ENCODE measurements at places on chromosomes 7 and 10.

DNA sequence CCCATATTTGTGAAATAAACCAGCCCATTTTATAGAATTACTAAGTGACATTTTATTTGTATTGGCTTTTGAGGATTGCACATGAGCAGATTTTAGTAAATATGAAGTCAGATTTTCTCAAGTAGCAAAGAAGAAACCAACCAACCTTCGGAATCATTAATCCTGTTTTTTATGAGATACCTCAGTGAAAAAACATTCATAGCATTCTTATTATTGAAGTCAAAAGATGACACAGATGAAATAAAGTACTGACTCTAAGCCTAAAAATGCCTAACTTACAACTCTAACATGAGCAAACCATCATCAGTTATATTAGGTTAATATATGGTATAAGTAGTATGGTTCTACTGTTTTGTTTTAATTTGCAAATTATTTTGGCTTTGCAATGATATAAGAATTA lies 59.9 kb upstream of the AGBL3 start:
- DNase-seq = no peak

- no peak for DNase-seq
Measured at GRCh38 chr10:125232841-125233240, 72.5 kb upstream of the CTBP2 start.

GRCh38 chr10:72219235-72219814 lies 3.2 kb upstream of the ASCC1 start:
- DNase-seq = no peak

DNA sequence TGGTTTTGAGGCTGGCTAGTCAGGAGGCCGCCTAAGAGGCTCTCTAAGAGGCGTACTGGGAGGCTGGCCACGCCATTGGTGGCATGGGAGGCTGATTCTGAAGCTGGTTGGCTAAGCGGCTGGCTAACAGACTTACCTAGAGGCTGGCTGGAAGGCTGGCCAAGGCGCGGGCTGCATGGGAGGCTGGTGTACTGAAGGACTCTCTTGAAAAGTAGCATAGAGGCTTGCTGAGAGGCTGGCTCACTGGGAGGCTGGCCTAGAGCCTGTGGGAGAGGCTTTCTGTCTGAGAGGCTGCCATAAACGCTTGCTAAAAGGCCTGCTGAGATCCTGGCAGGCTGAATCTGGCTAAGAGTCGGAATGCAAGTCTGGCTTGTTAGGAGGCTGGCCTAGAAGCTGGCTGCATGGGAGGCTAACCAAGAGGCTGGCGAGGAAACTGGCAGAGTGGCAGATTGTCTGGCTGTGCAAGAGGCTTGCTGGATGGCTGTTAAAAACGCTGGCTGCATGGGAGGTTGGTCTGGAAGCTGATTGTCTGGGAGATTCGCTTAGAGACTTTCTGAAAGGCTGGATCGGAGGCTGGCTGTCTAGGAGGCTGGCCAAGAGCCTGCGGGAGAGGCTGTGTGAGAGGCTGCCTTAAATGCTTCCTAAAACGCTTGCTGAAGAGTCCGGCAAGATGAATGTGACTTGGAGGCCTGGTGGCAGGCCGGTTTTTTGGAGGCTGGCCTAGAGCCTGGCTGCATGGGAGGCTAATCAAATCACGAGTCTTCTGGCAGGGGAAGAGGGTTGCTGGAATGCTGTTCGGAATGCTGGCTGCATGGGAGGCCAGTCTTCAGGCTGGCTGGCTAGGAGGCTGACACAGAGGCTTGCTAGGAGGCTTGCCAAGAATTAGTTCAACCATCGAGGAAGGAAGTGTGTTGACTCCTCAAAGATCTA lies 134.2 kb downstream of the OR13A1 start:
- no peak for DNase-seq

- DNase-seq = no peak
Measured at GRCh38 chr10:66167816-66168215, 758.0 kb upstream of the LRRTM3 start.

DNA sequence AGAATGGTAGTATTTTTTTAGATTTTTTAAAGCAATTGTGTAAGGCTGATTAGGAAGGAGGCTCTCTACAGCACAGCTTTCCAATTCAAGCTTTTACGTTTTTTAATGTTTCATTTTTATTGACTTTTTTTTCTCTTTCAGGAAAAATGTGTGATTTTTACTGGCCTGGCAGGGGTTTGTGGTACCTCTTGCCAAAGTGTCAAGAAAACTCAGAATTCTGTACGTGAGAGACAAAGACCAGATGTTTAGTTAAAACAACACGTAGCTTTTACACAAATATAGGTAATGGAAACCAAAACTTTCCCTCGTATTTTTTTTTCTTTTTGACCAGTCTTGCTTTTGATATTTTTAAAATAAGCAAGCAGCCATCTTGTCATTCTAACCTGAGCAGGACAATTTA lies 6.0 kb upstream of the NPVF start:
- no peak for DNase-seq

DNA sequence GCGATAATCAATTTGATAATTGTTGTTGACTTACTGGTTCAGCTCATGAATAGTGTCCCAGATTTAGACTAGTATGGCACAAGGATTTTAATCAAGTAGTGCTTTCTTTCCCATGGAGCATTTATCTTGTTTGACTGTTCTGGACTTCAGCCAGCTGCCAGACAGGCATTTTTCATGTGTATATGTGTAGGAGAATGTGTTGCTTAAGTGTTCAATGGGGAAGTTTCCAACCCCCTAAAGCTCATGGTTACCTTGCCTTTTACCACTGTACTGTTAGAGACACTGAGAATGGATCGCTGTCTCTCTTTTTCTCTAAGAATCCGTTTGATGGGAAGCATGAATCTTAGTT lies 103.9 kb downstream of the LRRC4 start:
- no peak for DNase-seq

DNA sequence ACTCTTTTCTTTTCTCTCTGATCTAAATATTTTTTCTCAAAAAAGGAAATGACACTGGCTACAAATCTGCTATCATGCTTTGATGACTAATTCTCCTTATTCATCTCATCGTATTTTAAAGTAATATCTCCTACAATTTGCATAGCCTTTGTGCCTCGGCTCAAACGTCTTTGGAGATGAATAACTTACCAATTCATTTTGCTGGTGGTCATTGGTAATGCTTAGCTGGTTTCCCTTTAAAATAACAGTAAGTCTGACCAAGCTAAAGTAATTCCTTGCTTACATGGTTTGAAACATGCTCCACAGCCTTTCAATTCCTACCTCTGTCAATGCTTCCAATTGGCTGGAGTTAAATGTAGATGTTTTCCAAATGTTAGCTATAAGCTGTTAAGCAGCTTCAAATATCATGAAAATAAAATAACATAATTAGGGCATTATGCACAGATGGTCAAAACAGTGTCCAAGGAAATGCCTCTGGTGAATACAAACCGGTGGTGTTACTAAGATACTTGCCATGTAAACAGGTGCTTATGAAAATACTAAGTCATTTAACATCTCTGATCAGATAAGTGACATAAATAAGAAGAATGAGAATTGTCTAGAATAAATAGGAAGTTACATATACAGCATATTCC lies 435.0 kb downstream of the POM121L12 start:
- DNase-seq = no peak

GRCh38 chr10:96565774-96566173 lies 21.0 kb downstream of the TM9SF3 start:
- DNase-seq = no peak

DNA sequence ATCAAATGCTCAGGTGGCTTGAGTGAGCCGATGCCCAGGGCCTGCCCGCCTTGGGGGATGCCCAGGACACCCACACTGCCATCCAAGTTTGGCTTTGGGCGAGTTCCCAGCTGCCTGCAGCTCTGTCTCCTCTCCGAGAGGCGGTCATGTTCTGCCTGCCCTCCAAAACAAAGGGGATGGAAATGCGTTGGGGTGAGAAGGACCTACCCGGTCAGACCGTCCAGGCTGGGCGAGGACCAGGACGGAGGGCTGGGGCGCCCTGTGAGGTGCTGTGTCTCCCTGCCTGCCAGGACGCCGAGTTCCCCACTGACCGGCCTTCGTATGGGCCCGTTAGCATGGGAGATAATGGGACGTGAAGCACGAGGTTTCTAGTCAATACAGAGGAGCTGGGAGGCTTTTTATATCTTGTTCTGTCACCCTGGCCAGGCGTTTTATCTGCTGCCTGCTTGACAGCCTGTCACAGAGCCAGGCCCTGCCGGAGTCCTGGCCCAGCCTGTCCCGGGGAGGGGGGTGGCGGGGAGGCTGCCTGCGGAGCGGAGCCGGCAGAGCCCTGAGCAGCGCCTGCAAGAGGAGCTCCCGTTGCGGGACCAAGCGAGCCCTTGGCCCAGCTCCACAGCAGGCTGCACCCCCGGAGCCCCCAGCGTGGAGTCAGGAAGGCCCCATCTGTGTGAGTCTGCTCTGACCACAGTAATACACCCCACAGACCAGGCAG lies 22.0 kb upstream of the ELFN1 start:
- DNase-seq = no peak

- no peak for DNase-seq
Measured at GRCh38 chr7:156461881-156462665, 178.5 kb upstream of the RNF32 start.

DNA sequence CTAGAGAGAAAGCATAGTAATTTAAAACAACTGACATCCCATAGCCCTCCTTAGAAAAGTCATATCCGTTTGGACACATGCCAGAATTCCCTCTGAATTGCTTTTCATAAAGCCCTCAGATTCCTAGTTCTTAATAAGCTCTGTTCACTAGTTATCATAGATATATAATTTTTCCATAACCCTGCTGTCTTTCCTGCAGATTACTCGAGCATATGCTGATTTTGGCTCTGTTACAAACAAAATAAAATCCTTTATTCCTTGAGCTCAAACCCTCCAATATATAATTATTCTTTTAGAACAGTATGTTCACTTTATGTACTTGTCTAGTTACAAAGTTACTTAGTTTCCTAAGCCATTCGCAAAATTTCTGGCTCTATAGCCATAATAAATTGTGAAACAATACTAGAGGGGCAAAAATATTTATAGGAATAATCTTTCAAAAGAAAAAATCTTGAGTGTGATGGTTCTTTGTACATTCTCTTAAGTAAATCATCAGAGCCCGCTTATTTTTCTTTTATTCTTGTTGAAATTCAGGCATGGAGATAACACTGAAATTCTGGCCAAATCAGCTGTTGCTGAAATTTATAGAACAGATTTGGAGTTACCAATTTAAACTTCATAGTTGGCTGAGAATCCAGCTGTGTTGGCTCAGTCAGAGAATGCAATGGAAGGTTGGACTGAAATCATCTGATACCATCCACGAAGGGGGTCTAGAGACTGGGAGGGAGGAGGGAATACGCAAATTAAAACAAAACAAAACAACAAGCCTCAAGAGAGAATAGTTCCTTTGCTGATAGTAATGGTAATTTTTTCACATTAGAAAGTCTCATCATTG lies 146.1 kb upstream of the TMEM196 start:
- no peak for DNase-seq

DNA sequence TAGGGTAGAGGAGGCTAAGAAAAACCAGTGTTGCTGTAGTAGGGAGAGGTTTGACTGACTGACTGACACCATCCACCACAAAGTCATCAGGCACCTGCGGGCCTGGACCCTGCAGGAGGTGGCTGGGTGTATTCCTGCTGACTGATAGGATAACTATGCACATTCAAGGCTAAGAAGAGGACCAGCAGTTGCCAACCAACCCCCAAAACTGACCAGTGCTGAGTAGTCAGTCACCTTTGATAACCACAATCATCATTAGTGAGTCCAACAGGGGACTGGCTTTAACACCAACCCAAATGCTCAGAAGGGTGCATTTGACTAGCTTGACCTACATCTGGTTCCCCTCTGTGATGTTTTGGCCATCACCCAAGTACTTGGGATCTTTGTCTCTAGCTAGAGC lies 30.5 kb downstream of the PLXNA4 start:
- no peak for DNase-seq

DNA sequence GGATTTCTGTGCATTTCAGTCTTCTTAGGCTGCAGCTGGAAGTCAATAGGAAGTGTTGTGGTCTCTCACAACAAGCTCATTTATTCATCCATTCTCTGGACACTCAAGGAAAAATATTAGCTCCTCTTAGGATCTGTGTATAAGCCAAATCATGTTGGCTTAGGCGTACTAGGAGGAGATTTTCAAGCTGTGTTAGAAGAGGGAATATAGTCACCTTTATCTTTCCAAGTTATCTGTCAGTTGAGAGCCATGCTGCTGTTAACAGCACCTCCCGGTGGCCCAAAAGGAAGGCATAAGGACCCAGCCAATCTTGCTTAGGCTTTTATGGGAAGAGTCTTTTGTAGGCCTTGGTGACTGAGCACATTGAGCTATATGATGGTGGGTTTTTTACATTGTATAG lies 220.0 kb downstream of the LRMDA start:
- DNase-seq = no peak

DNA sequence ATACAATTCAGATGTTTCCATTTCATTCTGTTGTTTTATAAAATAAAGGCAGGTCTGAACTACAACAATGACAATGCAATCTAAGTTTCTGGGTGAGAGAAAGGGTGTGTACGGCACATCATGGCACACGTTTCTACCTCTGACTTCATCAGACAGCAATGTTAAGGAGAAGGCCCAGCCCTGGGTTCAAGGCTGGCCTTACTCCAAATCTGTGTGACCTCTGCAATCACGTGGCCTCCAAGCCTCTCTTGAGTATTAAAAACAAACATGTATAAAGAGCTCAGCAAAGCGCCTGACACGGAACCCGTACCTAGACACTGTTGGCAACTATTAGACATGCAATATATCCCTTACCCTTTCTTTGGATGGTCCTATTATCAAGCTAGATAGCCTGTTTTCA lies 114.1 kb downstream of the LARP4B start:
- DNase-seq = no peak

DNA sequence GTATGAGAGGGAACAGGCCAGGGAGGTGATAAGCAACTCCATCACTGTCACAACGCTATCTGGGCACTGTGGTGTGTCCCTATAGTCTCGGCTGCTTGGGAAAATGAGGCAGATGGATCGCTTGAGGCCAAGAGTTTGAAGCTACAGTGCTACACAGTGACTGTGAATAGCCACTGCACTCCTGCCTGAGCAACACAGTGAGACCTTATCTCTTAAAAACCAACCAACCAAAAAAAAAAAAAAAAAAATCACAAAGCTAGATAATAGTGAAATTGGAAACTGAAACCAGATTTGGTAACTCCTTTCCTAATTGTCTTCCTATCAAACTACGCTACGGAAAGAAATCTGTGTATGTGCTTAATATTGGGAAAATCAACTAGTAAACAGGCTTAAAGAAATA lies 14.1 kb downstream of the MICU1 start:
- no peak for DNase-seq

DNA sequence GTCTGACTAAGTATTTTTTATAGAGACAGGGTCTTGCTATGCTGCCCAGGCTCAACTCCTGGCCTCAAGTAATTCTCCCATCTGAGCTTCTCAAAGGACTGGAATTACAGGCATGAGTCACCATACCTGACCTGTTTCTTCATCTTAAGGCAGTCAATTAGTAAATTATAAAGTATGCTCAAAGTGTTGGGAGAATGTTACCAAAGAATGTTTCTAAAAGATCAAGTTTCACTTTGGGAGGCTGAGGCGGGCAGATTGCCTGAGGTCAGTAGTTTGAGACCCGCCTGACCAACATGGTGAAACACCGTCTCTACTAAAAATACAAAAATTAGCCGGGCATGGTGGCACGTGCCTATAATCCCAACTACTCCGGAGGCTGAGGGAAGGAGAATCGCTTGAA lies 117.0 kb downstream of the ALOX5 start:
- no peak for DNase-seq

- DNase-seq = no peak
Measured at GRCh38 chr10:13234172-13234571, at the start of gene UCMA. Gene UCMA, minus strand, starts transcription at chr10:13234374. Its CDS starts 116 bp downstream, at chr10:13234258.

GRCh38 chr10:47311932-47312662 lies 10.2 kb upstream of the GDF2 start:
- peak; percentile 80 for DNase-seq
